ENCODE measurements at places on chromosomes 12 and 14.

GRCh38 chr12:91264178-91264577 lies 81.6 kb upstream of the DCN start:
- H3K27me3 ChIP-seq, result no peaks in the 10 kb centered on the region
- no peaks in the 10 kb centered on the region for H3K36me3 ChIP-seq
- no peak overlapping the region for H3K4me3 ChIP-seq
- DNase-seq, result no peak

DNA sequence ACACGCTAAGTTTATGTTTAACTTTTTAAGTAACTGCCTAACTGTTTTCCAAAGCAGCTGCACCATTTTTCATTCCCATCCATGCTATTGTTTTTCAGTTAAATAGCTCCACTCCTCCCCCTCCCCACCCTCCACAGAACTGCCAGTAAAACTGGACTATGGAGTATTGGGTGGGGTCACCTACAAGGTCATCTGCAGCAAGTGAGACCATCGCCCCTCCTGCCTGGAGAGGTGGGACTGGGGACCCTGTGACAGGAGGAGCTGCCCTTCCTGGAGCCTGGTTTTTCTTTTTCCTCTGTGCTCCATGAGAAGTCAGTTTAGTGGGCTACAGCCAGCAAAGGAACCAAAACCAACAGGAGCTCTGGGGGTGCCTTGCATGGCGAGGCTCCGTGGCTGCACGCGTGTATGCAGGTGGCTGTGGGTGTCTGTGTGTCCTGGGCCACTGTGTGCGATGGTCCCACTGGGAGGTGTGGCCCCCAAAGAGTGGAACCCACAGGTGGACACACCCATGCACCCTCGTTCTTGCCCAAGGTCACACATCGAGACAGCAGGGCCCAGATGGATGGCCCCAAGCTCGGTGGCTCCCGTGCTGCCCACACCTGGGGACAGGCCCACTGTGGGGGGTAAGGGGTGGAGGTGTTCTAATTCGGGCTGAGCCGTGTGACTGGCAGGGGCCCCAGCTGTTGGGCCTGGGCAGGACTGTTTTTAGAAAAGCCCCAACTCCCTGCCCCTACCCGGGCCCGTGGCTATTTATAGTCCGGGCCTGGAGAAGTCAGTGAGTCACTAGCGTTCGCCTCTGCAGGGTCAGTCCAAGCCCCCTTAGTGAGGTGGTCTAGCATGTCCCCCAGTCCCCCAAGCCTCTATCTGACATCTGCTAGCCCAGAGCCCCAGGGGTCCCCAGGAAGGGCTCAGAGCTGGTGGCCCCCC lies 2.3 kb upstream of the ADSS1 start:
- no peak overlapping the region for H3K27ac ChIP-seq
- no peak overlapping the region for H3K4me3 ChIP-seq
- DNase-seq, result no peak

- H3K4me1 ChIP-seq, result no peaks in the 10 kb centered on the region
- H3K27me3 ChIP-seq, result peaks cover 6% of the 10 kb centered on the region
- no peak overlapping the region for H3K27ac ChIP-seq
- no peaks in the 10 kb centered on the region for H3K36me3 ChIP-seq
- no peak for DNase-seq
Measured at GRCh38 chr12:79402606-79403005, 288.2 kb downstream of the PAWR start.

- peaks cover 8% of the 10 kb centered on the region for H3K4me1 ChIP-seq
- H3K36me3 ChIP-seq, result no peaks in the 10 kb centered on the region
- no peaks in the 10 kb centered on the region for H3K27me3 ChIP-seq
- H3K27ac ChIP-seq, result no peak overlapping the region
- no peak overlapping the region for H3K4me3 ChIP-seq
Measured at GRCh38 chr12:101616027-101616494, 21.3 kb downstream of the MYBPC1 start.

- no peaks in the 10 kb centered on the region for H3K27me3 ChIP-seq
- peak; percentile 84 for DNase-seq
- H3K4me3 ChIP-seq, result peak within 1 kb of the TSS; percentile 93
- no peaks in the 10 kb centered on the region for H3K36me3 ChIP-seq
Measured at GRCh38 chr14:54902521-54903420, at the start of gene GCH1. Gene GCH1, minus strand, starts transcription at chr14:54902826. Its CDS starts 163 bp downstream, at chr14:54902663.

DNA sequence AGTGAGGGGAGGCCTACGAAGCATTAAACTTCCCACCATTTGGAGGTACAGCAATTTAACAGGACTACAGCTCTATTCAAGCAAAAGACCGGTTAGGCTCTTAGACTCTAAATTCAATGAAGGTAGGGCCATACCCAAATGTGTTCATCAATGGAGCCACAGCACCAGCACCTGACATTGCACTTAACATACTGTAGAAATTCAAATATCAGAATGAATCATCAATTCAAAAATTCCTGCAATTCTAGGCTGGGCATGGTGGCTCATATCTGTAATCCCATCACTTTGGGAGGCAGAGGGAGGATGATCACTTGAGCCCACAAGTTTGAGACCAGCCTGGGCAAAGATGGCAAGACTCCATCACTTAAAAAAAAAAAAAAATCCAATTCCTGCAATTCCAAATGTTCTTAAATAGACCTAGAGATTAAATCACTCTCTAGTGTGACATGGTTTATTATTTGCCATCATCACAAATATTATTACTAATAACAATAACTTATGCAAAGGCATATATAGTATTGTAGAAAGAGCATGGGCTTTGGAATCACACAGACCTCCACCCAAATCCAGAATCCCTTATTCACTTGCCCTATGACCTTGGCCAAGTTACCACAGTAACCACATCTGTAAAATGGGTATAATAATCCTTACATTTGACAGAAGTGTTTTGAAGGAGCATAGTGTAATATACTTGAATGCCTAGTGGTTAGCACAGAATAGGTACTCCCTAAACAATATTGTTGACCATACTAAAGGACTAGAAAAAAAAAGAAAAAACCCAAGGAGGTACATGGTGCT lies 59.4 kb downstream of the CIT start:
- no peak overlapping the region for H3K4me3 ChIP-seq
- H3K27me3 ChIP-seq, result no peaks in the 10 kb centered on the region
- H3K36me3 ChIP-seq, result no peaks in the 10 kb centered on the region
- peak overlapping the region; percentile 2 for H3K27ac ChIP-seq
- DNase-seq, result no peak

DNA sequence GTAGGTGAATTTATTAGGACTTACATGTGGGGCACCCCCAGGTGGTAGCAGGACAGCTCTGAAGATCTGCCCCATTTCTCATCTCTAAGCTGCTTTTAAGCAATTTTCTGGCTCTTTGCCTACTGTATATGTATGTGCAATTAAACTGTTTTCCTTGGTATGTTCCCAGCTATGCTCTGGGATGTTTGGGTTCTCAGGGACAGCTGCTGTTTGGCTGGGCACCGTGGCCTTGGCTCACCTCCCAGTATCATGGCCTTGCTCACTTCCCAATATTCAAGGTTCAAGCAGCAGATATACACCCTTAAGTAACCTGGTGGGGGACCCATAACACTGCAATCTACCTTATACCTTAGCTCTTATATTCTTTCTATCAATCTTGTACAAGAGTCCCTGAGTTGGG lies 53.7 kb upstream of the KITLG start:
- H3K4me1 ChIP-seq, result no peaks in the 10 kb centered on the region
- no peak overlapping the region for H3K4me3 ChIP-seq
- H3K27me3 ChIP-seq, result no peaks in the 10 kb centered on the region
- no peaks in the 10 kb centered on the region for H3K36me3 ChIP-seq
- no peak overlapping the region for H3K27ac ChIP-seq
- no peak for DNase-seq

- no peaks in the 10 kb centered on the region for H3K4me1 ChIP-seq
- H3K27ac ChIP-seq, result no peak overlapping the region
- no peak overlapping the region for H3K4me3 ChIP-seq
- no peaks in the 10 kb centered on the region for H3K36me3 ChIP-seq
Measured at GRCh38 chr14:57501039-57501557, 7.4 kb upstream of the CCDC198 start.

DNA sequence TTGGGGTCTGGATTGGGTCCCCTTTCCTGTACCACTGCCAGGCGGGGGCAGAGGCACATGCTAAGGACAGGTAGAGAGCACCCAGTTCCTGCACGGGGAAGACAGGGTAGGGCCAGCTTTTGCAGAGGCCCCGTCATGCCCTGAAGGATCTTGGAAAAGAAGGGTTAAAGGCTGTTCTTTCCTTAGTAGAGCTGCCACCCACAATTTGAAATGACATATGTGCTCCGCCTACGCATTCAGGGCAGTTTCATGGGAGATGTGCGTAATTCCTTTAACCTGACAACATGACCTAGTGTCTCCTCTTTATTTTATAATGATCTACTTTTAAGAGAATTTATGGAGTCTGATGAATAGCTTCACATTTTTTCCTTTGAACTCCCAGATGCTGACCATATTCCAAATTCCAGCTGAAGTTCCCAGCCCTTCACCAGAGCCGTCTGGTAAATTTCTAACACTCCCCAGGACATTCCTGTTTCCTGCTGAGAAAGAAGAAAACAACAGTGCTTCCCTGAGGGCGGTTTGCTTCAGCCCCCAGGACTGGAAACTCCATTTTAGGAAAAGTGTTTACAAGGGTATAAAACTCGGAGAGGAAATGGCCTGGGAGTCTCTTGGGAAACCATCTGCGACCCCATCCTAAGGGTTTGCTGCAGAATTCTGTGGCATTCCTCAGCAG lies 58.9 kb upstream of the PLEKHG3 start:
- H3K27ac ChIP-seq, result no peak overlapping the region
- H3K36me3 ChIP-seq, result no peaks in the 10 kb centered on the region
- H3K4me1 ChIP-seq, result peaks cover 3% of the 10 kb centered on the region
- H3K27me3 ChIP-seq, result peaks cover 27% of the 10 kb centered on the region

GRCh38 chr14:54109521-54110120 lies 153.0 kb upstream of the BMP4 start:
- no peak overlapping the region for H3K27ac ChIP-seq
- H3K36me3 ChIP-seq, result no peaks in the 10 kb centered on the region
- H3K27me3 ChIP-seq, result peaks cover 5% of the 10 kb centered on the region
- H3K4me1 ChIP-seq, result no peaks in the 10 kb centered on the region

- no peaks in the 10 kb centered on the region for H3K27me3 ChIP-seq
- peak overlapping the region; percentile 24 for H3K27ac ChIP-seq
- H3K36me3 ChIP-seq, result no peaks in the 10 kb centered on the region
- DNase-seq, result no peak
Measured at GRCh38 chr12:109725321-109726105, 11.9 kb downstream of the FAM222A start.

DNA sequence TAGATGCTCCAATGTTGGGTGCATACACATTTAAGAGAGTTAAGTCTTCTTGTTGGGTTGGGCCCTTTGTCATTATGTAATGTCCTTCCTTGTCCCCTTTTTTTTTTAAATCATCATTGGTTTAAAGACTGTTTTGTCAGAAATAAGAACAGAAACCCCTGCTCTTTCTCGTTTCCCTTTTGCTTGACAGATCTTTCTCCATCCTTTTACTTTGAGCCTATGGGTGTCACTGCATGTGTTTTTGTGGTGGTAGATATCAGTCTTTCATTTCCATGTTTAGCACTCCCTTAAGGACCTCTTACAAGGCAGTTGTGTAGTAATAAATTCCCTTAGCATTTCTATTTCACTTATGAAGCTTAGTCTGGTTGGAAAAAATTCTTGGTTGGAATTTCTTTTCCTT lies 47.4 kb downstream of the RTN1 start:
- no peak overlapping the region for H3K27ac ChIP-seq
- H3K36me3 ChIP-seq, result no peaks in the 10 kb centered on the region
- H3K27me3 ChIP-seq, result peaks cover 6% of the 10 kb centered on the region
- no peaks in the 10 kb centered on the region for H3K4me1 ChIP-seq

DNA sequence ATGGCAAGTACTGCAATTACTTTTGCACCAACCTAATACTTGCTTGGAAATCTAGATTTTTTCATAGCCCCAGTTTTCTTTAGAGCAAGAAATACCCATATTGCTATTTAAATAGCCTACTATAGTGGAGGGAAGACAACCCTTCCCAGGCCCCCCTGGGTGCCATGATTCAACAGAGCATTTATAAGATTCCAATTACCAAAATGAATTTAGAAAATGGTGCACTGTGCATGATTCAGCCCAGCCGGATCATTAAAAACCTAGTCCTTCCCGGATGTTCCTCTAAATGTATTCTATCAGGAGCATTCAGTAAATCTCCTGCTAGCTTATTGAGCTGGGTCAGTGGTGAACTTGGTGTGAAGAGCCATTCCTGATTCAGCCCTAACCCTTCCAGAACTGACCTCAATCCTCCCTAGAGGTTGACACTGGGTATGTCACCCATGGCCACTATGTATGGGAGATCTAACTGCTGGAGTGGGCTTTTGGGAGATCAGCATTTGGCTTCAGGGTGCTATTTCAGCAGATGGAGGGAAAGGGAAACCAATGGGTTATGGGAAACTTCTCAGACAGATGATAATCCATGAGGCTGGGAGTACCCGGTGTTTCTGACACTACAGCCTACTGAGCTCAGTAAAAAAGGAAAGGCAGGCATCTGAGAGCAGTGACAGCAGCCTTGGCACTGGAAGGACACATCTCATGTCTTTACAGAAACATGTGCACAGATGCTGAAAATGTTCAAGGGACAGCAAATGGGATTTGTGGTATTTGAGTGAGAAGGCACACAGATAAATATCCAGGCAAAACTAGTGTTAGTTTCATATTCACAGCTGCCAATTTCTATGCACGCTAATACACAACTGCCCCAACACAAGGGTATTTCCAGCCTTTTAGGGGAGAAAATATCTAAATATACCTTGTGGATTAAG lies 258.9 kb downstream of the DPF3 start:
- no peak overlapping the region for H3K4me3 ChIP-seq
- peaks cover 4% of the 10 kb centered on the region for H3K36me3 ChIP-seq
- H3K27me3 ChIP-seq, result peaks cover 15% of the 10 kb centered on the region
- no peak overlapping the region for H3K27ac ChIP-seq
- peaks cover 16% of the 10 kb centered on the region for H3K4me1 ChIP-seq

DNA sequence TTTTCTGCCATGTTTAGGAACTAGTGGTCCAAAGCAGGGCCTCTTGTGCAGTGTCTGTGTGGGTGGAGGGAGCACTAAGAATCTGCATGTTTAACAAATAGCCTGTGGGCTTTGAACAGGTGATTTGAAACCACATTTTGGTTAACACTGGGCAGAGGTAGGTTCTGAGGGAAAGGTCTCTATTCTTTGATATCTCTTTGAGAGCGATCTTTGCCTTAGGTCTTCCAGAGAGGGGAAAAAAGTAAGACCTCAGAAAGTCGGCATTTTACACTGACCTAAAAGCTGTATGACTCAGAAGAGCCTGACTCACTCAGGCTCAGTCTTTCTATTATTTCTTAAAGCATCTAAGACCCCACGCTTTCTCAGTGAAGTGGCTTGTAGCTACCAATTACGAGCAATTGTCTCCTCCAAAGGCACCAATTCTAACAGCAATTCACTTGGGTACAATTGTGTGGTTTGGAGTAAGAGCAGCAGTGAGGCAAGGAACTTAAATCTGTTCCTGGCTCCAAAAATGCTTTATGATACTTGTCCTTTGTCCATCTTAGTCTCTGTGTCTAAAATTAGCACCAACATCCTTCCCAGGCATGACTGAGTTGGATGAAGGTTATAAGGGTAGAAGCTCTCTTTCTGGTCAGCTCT lies 8.8 kb downstream of the EIF2B2 start:
- peaks cover 24% of the 10 kb centered on the region for H3K36me3 ChIP-seq
- no peaks in the 10 kb centered on the region for H3K27me3 ChIP-seq
- peaks cover 2% of the 10 kb centered on the region for H3K4me1 ChIP-seq
- no peak overlapping the region for H3K4me3 ChIP-seq
- H3K27ac ChIP-seq, result no peak overlapping the region
- no peak for DNase-seq

- peaks cover 5% of the 10 kb centered on the region for H3K36me3 ChIP-seq
- no peaks in the 10 kb centered on the region for H3K27me3 ChIP-seq
- no peak overlapping the region for H3K27ac ChIP-seq
Measured at GRCh38 chr14:56587701-56588100, 8.1 kb downstream of the TMEM260 start.

Data from naive B cell (primary cell).